Right renal cortex interstitium (tissue), 3 donors: ENCODE measurements at places on chromosomes 2 and 18. TPM values are rescaled to one million over a fixed set of nuclear protein-coding genes. Genes with fewer than 3 reads are reported as not detected.

FNDC4 gene
- polyA plus RNA-seq = 8.2 TPM

CAPN14 gene
- 0.04 TPM for polyA plus RNA-seq

CEP192 gene
- 39.3 TPM for polyA plus RNA-seq

IL18R1 gene
- polyA plus RNA-seq = 2.7 TPM

DYSF gene
- 20.5 TPM for polyA plus RNA-seq

DPYSL5 gene
- 5.5 TPM for polyA plus RNA-seq

DLGAP1 gene
- polyA plus RNA-seq = 4.3 TPM

LRP2 gene
- polyA plus RNA-seq = 162 TPM

PCARE gene
- 0.43 TPM for polyA plus RNA-seq

SLC9A4 gene
- polyA plus RNA-seq = 8.1 TPM

GAREM1 gene
- polyA plus RNA-seq = 34.8 TPM

SCRN3 gene
- polyA plus RNA-seq = 36.1 TPM

IL1RN gene
- polyA plus RNA-seq = 1.3 TPM

PPP1R1C gene
- polyA plus RNA-seq = 1.8 TPM

CROCC2 gene
- polyA plus RNA-seq = 0.04 TPM

NMUR1 gene
- polyA plus RNA-seq = 0.50 TPM

ADAM23 gene
- polyA plus RNA-seq = 5.1 TPM

VIL1 gene
- 25.1 TPM for polyA plus RNA-seq

NXPH2 gene
- polyA plus RNA-seq = 6.8 TPM

WDFY1 gene
- polyA plus RNA-seq = 60.9 TPM

ANKRD62 gene
- not detected for polyA plus RNA-seq

NAT8 gene
- 27.5 TPM for polyA plus RNA-seq

ALKAL2 gene
- 5.4 TPM for polyA plus RNA-seq

ASIC4 gene
- polyA plus RNA-seq = 0.14 TPM

DNER gene
- polyA plus RNA-seq = 67.7 TPM

ACTR3 gene
- 173 TPM for polyA plus RNA-seq

PIEZO2 gene
- polyA plus RNA-seq = 16.9 TPM

CYS1 gene
- 100 TPM for polyA plus RNA-seq

FSHR gene
- polyA plus RNA-seq = not detected
